ENCODE measurements at places on chromosomes 5 and 9.

DNA sequence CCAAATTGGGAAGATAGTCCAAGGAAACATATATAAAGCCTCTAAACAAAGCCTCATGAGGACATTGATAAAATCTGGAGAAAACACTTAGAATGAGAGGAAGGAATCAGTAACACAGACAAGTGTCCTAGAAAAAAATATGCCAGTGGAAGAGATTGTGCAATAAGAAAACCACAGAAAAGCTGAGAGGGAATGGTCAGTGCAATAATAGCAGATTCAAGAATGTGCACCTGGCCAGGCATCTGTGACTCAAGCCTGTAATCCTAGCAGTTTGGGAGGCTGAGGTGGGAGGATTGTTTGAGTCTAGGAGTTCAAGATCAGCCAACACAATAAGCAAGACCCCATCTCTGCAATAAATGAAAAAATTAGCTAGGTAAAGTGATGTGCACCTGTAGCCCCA lies 691.2 kb upstream of the CDH6 start:
- no peak for DNase-seq

- DNase-seq: no peak
Observed at GRCh38 chr5:54994628-54995027, 9.2 kb upstream of the ESM1 start.

DNA sequence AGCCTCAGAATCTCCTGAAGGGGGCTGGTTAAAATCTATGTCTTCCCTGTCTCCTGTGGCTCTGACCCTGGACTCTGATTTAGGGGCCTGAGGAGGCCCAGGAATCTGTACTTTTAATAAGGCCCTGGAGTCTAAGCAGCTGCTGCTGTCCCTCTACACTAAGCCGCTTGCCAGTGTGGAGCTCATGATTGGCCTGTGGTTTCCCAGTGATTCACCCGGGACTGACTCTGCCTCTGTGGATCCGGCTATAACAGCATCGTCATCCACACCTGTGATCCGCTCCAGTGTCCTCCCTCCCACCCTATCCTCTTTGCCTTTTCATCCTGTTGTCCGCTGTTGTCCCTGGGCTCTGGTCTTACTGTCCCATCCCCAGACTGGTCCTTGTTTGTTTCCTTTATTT lies 3.7 kb downstream of the SLC31A2 start:
- no peak for DNase-seq

- no peak for DNase-seq
Observed at GRCh38 chr9:97075289-97075985, 36.5 kb upstream of the CTSV start.

GRCh38 chr9:91047993-91048607 lies 246.5 kb downstream of the SYK start:
- DNase-seq: no peak

- DNase-seq: no peak
Observed at GRCh38 chr5:35203403-35203802, 26.9 kb downstream of the PRLR start.

- DNase-seq: no peak
Observed at GRCh38 chr5:107063511-107063910, 607.2 kb downstream of the EFNA5 start.

DNA sequence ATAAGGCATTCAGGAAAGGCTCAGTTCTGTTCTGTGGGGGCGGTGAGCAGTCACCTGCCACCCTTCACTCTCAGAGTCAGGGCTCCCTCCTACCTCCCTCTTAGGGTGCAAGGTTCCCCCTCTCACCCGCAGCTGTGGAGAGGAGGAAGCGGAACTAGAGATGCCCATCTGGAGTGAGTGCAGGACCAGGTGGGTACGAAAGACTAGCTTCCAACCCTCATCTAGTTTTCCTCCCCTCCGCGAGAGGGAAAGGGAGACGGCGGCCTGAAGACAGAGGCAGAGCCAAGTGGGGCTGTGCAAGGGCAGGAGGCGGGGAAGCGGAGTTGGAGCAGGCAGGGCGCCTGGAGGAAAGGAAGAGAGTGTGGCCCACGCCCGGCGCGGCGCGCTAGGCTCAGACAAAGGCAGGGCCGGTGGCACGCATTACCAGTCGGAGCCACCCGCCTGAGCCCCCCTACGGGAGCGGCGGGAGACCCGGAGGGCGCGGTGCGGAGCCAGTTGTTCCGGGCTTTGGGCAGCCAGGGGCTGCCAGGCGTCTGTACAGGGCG lies 7.3 kb downstream of the PRR7 start:
- no peak for DNase-seq

DNA sequence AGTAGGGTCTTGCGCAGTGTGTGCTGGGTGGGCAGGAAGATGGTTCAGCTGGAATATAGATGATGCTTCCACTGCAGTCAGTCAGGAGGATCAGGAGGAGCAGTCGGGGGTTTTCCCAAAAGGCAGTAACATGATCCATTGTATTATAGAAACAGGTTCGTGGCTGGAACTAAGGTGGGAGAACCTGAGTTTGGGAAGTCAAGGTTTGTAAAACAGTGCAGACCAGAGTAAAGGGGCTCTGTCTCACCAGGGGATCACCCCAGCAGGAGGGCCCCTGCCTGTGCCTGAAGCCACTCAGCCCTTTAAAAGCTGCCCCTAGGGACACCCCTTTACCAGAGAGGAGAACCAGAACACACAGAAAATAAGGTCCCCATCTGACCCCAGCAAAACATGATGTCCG lies 213.4 kb downstream of the AUH start:
- no peak for DNase-seq

DNA sequence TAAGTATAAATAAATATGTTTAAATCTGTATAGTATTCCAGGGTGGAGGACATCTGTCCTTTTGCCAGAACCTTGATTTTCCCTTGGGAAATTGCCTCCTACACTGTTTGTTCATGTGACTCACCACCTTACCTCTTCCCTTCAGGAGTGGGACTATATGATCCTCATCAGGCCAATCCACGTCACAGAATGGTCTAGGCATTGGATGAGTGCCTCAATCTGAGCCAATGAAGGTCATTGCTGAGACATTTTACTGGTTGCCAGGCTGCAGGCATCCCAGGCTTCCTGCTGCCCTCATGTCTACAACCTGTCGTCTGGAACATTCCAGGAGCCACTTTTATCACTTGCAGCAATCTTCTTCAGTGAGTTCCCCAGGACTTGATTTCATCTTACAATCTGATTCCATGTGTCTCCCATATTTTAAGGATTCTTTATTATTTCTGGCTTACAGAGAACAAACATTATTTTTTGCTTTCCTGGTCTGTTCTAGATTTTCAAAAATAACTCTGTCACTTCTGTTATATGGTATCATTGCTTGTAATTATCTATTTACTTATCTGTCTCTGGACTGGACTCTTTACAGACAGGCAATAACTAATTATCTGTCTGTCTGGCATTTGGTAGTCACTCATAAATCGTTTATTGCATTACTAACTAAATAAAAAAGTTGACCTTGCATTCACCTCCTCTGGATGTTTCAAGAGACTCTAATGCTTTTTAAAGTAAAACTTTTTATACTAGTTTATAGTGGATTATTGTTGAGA lies 107.3 kb upstream of the APC start:
- DNase-seq: no peak

DNA sequence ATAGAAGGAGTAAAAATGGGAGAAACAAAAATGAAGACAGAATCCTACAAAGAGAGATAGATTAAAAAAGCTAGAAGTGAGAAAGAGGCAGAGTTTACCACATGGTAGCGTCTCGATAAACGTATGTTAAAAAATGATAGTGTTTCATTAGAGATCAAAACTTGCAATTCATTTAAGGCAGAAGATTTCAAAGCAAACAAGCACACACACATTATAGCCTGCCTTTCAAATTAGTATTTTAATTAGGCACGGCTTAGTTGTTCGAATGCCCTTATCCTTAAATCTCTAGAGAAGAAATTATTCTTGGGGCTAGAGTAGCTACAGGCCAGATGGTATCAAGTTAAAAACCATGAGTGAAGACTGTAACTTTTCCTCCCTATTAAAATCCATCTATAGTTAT lies 6.0 kb downstream of the STOM start:
- DNase-seq: no peak

GRCh38 chr5:138469540-138470321 lies 4.5 kb downstream of the EGR1 start:
- no peak for DNase-seq

DNA sequence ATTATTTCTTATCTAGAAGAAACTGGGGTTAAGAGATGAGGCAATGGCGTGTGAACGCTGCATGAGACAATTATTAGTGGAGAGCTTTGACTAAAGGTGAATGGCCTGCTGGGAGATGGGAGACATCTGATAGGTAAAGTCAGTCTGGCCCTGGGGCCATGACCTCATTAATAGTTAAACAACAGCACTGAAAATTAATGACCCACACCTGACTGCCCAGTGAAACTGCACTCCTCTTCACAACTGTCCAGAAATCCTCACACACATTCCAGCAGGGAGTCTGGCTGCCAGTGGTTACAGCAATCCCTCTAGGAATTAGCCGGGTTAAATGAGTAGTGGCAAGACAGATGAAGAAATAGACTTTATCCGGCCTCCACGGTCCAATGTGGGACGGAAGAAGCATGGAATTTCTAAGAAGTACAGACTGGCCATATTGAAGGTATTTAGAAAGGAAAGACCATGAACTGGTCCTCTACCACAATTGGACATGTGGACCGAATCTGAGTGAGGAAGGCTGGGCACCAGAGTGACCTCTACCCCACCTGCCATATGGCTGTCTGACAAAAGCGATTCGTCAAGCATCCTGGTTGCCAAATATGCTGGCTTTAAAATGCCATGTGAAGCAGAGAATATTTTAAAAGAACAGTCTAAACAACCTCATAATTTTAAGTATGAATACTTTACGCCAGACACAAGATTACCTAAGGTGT lies 138.4 kb downstream of the EFNA5 start:
- no peak for DNase-seq

- no peak for DNase-seq
Observed at GRCh38 chr9:33354651-33355211, 47.6 kb downstream of the AQP7 start.

- DNase-seq: no peak
Observed at GRCh38 chr9:129440435-129441186, 180.3 kb downstream of the C9orf50 start.

- DNase-seq: no peak
Observed at GRCh38 chr9:98330831-98331230, 75.4 kb upstream of the TBC1D2 start.

DNA sequence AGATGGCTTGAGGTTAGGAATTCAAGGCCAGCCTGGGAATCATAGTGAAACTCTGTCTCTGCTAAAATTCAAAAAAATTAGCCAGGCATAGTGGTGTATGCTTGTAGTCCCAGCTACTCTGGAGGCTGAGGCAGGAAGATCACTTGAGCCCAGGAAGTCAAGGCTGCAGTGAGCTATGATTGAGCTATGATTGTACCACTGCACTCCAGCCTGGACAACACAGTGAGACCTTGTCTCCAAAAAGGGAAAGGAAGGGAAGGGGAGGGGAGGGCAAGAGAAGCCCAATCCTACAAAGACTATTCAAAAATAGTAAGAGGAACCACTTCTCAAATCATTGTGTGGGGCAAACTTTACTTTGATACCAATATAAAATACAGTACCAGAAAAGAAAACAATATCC lies 11.2 kb downstream of the SEMA4D start:
- DNase-seq: no peak

DNA sequence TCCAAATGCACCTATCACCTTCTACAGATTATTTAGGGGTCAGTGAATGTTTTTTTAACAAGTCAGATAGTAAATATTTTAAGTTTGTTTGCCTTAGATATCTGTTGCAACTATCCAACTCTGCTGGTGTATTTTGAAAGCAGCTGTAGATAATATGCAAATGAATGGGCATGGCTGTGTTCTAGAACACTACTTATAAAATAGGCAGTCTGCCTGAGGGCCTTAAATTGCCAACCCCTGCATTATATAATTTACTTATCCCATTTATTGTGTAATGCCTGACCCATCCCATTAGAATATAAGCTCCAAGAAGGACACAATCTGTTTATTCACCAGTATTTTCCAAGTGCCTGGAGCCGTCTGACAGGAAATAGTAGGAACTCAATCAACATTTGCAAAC lies 149.0 kb downstream of the TTC39B start:
- no peak for DNase-seq

GRCh38 chr9:77605449-77606220 lies 42.5 kb downstream of the GNA14 start:
- no peak for DNase-seq

GRCh38 chr5:16656561-16657191 lies 39.9 kb upstream of the RETREG1 start:
- DNase-seq: no peak

DNA sequence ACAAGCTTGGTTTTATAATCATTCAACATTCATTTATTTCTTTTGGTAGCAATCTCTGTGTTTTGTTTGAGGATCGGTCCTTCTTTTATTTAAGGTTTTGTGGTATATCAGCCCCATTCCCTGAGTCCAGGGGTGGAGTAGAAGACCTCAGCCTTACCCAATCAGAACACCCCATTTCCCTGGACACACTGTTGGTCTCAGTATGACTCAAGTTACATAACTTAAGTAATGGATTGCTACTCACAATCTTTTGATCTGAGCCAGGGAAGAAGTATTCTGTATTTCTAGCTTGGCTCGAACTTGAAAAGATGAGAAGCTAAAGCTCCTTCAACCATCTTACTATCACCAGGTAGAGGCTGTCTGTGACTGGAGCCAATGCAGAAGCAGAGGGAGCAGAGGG lies 175.2 kb upstream of the HAPLN1 start:
- DNase-seq: no peak

GRCh38 chr5:50967563-50968355 lies 301.3 kb downstream of the PARP8 start:
- DNase-seq: no peak

DNA sequence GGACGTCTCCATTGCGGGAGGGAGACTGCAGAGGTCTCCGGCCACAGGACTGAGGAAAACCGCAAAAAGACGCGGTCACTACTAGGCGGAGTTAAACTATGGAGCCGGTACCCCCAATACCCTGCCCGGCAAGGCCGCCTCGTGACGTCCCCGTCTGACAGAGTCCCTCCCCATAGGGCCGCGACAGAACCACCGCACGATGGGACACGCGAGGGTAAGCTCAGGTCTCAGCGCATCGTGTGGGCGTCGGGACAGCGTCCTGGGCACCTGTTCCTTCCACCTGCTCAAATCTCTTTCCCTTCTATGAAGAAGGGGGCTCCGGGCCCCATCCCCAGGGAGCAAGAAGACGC lies 35.2 kb upstream of the GLDC start:
- DNase-seq: peak; percentile 65

All from activated CD8-positive, alpha-beta memory T cell treated with anti-CD3 and anti-CD28 coated beads for 4 hours (primary cell).